ENCODE measurements at places on chromosomes 11 and 22.

GRCh38 chr11:114571712-114572111 lies 12.0 kb upstream of the NXPE1 start:
- DNase-seq = no peak

DNA sequence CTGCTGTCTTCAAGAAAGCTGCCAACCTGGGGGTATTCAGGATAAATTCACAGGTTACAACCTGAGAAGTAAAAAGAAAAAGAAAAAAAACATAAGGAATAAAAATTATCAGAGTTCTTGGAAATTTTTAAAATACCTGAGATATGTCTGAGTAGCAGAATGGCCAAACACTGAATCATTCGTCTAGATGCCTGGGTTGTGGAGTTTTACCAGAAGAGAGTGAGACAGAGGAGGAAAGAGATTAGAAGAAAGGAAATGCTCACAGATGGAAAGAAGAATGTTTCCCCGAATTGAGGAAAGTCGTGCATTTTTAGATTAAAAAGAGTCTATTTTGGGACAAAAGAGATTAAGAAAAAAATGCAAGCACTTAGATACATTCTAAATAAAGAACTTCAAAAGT lies 1026.7 kb downstream of the TBC1D22A start:
- DNase-seq = no peak

GRCh38 chr11:13221722-13222121 lies 55.9 kb upstream of the BMAL1 start:
- no peak for DNase-seq

- no peak for DNase-seq
Observed at GRCh38 chr11:60078745-60079144, 9.7 kb upstream of the MS4A2 start.

DNA sequence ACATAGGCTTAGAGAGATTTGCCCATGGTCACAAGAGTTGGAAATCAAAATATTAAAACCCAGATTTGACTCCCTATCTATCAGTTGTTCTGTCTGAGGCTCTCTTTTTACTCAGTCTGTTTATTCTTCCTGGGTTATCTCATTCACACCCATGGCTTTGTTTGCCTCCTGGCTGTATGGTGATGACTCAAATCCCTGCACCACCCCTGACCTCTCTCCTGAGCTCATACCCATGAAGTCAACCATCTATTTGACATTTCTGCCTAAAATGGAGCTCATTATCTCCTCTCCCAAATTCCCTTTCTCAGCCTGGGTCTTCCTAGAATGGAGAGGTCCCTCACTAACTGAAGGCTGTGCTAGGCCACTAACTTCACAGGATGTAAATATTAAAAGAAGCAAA lies 27.8 kb upstream of the CCDC134 start:
- no peak for DNase-seq

GRCh38 chr11:79393362-79394043 lies 47.3 kb downstream of the TENM4 start:
- no peak for DNase-seq

DNA sequence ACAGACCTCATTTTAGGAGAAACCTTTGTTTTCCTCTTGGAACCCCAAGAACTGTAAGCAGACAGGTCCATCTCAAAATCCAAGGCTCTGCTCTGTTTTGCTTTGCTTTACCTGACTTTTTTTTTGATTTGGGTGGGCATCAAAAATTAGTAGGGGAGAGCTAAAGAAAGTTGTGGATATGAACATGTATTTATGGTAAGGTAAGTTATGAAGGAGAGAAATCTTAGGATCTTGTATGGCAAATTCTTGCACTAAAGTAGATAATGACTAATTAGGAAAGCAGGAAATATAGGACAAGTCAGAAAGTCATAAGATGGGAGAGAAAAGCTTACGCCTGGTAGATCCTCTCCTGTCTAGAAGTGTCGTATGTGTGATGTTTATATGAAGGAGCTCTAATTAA lies 116.1 kb upstream of the VPREB1 start:
- no peak for DNase-seq

Measured in stimulated activated CD8-positive, alpha-beta memory T cell treated with anti-CD3 and anti-CD28 coated beads, Interleukin-15, amount 100 ng/mL, for 1 hour (primary cell).